ENCODE measurements at places on chromosomes 2 and 18. TPM values are rescaled to one million over a fixed set of nuclear protein-coding genes. Genes with fewer than 3 reads are reported as not detected.

GRCh38 chr2:218329826-218330593 is 26.6 kb upstream of the CATIP start:
- no peak for DNase-seq

Gene UGT1A8
- total RNA-seq, result not detected

Gene THAP4
- total RNA-seq, result 53.3 TPM

GRCh38 chr2:121346859-121347258 is 61.9 kb upstream of the TFCP2L1 start:
- DNase-seq, result no peak

Gene XRCC5
- total RNA-seq, result 452 TPM

DNA sequence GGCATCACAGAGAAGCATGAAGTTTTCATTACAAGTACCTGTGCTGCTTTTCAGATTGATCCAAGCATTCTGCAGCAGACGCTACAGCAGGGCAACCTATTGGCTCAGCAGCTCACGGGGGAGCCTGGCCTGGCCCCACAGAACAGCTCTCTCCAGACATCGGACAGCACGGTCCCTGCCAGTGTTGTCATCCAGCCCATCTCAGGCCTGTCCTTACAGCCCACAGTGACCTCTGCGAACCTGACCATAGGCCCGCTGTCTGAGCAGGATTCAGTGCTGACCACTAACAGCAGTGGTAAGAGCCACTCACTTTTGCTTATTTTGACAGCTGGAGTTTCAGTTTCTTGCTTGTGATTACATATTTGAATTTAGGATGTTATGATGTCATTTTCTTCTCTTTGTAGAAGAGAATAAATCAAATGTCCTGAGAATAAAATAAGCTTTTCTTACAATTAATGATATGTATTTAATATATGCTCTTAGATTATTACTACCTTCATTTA is 104.9 kb downstream of the ZNF236 start:
- no peak for DNase-seq

All from activated T-helper 2 cell treated with anti-CD3 and anti-CD28 coated beads, Interferon-gamma antibody, Interleukin-2, Interleukin-4, amounts not matched to agents 10 μg/mL and 5 μg/mL and 100 μg/mL, durations not matched to agents 14 hours and 24 hours and 36 hours (primary cell).